ENCODE measurements at places on chromosomes 1 and 21.

DNA sequence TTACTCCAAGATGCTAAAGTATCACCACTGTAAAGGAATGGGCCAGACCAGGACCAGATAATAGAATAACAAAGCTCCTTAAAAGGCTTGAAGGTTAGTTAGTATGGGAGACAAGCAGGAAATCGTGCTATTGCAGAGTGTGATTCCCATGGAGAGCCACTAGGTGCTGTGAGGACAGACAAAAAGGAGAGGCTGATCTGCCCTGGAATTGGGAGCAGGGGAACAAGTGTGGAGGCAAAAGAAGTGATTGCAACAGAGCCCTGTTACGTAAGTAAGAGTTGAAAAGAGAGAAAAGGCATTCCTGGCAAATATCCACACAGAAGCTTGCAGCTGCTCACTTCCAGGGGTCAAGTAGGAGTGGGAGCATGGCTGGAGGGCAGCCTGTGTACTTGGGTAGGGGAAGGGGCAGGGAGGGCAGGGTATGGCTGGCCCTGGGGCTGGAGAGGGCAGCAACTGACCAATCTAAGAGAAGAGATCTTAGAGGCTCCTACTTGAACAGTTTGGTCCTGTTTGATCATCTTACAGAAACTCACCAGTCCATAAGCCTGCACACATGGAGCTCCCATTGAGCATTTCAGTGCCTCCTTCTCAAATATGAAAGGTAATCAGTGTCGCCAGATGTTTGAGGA is 207.7 kb upstream of the GJB5 start:
- DNase-seq: no peak

DNA sequence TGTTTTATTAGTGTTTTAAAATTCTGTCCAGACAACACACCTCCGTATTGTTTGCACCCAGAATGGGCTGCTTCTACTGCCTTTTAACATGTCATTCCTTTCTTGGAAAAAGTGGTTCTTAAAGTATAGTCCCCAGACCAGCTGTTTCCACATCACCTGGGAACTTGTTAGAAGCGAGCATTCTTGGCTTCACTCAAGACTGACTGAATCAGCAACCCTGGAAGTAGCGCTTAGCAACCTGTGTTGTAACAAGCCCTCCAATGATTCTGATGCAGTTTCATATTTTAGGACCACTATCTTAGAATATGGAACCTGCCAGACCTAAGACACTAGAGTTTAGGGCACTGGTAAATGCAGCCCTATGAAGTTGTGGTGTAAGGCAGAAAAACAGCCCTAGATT is 6.0 kb upstream of the PPIE start:
- no peak for DNase-seq

DNA sequence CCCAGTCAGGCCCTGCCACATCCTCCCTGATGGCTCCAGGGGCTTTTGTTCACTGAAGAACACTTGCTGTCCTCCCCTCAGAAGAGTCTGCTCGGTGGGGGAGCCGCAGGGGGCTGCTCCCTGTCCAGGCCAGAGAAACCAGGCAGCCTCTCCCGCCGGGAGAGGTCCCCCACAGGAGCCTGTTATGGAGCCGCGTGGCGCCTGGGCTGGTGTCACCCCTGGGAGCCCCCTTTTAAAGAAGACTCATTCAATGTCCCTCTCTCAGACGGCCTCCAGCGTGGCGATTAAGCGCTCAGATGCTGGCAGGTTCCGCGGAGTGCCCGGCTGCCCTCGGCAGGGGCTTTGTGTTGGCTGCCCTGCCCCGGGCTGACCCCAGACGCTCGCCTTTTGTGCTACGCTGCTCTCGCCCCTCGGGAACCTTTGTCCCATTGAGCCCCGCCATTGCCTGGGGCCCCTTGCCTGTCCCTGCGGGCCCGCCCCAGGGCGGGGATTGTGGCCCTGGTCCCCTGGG is 43.1 kb downstream of the SKI start:
- no peak for DNase-seq

DNA sequence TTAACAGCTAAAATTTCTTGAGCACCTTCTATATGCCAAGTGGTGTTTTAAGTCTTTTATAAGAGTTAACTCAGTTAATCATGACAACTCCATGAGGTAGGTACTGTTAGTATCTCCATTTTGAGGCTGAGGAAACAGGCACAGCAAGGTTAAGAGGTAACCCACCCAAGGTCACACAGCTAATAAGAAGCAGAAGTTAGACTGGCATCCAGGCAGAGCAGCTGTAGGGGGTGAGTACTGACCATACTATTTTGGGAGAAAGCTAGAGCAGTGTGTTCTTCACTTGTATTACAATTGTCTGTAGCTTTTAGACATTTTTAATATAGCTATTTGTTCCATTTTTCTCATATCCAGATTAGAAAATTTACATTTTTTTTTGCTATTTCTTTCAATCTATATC is 4.8 kb downstream of the ATP6V1G3 start:
- DNase-seq: peak; percentile 5

DNA sequence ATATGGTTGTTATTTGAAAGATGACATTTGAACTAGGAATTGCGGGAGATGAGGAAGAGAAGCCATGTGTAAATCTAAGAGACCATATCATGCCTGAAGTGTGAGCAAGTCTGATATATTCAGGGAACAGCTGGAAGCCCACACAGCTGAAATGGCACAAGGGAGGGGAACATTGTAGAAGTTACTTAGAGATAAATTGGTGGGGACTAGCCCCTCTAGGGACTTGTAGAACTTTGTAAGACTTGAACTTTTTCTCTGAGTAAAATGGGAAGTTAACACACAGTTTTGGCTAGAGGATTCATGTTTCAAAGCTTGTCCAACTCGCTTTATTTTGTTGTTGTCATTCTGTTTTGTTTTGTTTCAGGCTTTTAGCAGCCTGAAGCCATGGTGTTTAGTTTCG is 216.4 kb downstream of the FMN2 start:
- DNase-seq: no peak

- DNase-seq: no peak
Measured at GRCh38 chr1:15714406-15715136, 21.5 kb upstream of the SLC25A34 start.

DNA sequence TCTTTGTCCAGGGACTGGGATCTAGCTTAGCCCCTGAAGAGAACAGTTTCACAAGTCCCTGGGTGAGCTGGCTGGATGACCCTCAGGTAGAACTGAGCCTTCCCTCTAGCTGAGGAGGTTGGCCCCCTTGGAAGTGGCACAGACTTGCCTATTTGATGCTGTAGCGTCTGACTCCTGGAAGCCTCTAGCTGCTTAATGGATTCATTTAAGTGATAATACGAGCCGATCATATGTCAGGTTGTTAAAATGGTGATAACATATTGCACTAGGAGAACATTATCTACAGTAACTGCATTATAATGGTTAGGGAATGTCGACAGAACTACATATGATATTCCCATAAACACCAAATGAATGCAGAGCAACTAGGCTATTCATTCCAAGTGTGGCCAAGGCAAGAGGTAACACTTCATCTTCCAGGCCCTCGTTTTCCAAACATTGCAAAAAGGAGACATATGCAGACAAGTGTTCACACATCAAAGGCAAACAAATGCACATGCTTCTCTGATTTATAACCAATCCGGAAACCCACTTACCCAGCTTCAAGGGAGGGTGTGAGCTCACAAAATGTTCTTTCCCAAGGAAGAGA is 340.1 kb upstream of the PLXNA2 start:
- DNase-seq: no peak

DNA sequence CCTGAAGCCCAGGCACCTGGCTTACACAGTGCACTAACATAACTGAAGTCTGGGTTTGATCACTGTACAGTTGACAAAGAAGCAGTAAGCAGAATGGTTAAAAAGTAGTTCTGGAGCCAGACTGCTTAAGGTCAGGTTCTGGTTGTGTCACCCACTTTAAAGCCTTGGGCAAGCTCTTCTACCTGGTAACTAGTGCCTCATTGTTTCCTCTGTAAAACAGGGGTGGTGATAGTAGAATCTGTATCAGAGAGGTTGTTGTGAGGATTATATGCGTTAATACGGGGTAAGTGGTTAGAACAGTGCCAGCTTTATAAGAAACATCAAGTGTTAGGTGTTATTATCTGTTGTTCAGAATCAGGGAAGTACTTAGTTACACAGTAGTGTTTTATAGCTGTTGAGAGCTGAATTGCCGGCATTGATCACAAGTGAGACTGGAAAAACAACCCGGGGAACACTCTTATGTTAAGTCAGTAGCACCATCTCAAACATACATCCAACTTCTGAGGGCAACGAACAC is 3.7 kb downstream of the BACH1 start:
- DNase-seq: no peak

DNA sequence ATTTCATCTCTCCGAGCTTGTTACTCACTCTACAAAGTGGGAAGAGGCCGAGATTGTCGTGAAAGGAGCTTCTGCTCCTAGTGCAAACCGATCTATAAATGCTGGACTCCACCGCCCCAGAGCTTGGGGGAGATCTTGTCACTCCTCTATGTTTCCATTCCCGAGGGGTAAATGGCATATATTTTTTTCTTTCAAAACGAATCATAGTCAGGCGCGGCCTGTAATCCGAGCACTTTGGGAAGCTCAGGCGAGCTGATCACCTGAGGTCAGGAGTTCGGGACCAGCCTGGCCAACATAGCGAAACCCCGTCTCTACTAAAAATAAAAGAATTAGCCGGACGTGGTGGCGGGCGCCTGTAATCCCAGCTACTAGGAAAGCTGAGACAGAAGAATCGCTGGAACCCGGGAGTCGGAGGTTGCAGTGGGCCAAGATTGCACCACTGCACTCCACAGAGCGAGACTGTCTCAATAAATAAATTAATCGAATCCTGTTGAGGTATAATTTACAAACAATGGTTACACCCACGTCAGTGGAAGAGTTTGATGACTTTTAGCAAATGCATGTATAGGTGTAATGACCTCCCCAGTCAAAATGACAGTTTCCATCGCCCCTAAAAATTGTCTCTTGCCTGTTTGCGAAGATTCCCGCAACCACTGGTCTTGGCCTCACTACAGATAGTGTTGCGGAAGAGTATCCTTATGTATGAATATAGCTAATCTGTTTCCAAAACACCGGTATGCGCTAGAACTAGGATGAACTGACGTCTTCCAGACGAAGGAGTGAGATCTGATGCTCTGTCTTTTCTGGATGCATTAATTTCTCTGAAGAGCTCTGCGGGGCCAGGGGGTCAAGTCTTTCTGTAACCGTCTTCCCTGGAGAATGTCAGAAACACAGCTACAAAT is 840 bp upstream of the HEATR1 start:
- DNase-seq: no peak

DNA sequence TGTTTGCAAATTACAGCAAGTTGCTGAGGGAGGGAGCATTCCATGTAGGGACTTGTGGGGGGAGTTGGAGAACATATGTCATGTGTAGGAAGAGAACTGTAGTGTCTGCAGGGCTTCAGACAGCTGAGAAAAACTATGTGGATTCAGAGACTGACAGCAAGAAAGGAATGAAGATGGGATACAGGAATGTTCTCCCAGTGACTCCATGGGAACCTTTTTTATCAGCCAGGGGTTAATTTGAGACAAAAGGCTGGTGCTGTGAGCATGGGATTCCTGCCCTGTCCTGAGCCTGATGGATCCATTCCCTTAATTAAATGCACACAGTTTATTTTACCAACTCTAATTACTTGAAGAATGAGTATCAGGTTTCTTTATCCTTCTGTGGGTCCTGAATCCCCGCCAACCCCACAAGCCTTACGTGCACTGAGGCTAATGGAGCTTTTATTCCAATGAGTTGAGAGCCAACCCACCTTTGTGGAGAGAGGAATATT is 26.5 kb upstream of the PLXNA2 start:
- DNase-seq: no peak

- no peak for DNase-seq
Measured at GRCh38 chr1:207821464-207822045, 69.7 kb downstream of the CD46 start.

DNA sequence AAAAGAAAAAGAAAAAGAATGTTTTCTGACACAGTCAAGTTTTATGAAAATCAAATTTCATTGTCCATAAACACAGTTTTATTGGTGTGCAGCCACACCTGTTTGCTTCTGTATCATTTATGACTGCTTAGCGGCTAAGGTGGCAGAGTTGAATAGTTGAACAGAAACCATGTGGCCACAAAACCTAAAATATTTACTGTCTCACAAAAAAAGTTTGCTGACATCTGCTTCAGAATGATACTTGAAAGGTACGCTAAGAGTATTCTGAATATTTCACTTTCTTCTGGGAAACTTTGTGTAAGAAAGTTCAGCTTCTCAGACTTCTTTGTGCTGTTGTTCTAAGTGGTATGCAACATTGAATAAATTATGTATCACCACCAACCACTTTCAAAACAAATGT is 6.2 kb downstream of the KCNK1 start:
- DNase-seq: no peak

- no peak for DNase-seq
Measured at GRCh38 chr1:172148213-172148612, 272.3 kb upstream of the C1orf105 start.

DNA sequence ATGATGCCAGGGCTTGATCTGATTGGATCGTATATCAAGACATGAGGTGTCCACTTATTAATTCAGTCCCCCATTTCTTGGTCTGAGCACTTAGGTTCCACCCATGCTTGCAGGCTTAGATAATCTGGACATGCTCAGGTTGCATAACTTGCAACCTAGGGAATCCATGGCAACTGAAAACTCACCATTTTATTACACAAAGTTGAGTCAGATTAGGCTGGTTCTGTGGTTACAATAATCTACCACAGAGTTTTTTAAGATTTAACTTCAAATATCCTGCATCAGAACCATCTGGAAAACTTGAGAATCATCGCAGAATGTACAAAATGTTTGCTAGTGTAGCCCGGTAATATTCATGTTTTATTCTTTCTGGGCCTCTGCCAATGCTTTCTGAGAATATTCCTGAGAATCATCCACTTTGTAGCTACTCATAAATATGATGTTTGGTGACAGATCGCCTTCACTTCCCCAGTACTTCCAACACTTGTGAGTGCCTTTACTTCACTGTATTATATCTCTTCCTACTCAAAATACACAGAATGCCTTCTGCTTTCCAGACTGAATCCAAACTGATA is 707.2 kb upstream of the ADAMTS5 start:
- DNase-seq: no peak

DNA sequence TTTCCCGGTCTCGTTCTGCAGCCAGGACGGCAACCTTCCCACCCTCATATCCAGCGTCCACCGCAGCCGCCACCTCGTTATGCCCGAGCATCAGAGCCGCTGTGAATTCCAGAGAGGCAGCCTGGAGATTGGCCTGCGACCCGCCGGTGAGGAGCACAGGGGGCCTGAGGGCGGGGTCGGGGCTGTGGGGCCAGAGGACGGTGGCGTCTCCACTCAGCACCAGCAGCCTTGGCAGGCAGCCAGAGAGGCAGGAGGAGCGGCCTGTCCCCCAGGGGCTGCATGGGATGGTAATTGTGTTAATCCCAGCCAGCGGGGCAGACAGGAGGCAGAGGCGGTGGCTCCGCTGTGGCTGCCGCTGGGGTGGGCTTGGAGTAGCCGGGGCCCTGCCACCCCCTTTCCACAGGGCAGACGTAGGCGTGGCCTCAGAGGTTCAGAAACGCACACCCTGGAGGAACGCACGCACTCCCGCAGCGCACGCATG is 12.1 kb downstream of the SAMD11 start:
- DNase-seq: no peak

- no peak for DNase-seq
Measured at GRCh38 chr1:99957818-99958217, 12.0 kb upstream of the SLC35A3 start.

- DNase-seq: no peak
Measured at GRCh38 chr1:81225789-81226602, 574.7 kb upstream of the ADGRL2 start.
